ENCODE measurements at places on chromosomes 6 and 20. TPM values are rescaled to one million over a fixed set of nuclear protein-coding genes. Genes with fewer than 3 reads are reported as not detected.

Gene JAG1
- 42.0 TPM for total RNA-seq

Gene LHFPL5
- total RNA-seq, result not detected

Gene CTAGE9
- total RNA-seq, result not detected

Gene SEL1L2
- not detected for total RNA-seq

Gene SLC25A27
- 16.2 TPM for total RNA-seq

Gene NUP43
- total RNA-seq, result 71.8 TPM

Gene FGD2
- total RNA-seq, result 0.14 TPM

Gene TNF
- total RNA-seq, result not detected

Gene ABCC10
- total RNA-seq, result 16.7 TPM

Gene DUSP15
- 5.9 TPM for total RNA-seq

Gene TBCC
- total RNA-seq, result 45.0 TPM

DNA sequence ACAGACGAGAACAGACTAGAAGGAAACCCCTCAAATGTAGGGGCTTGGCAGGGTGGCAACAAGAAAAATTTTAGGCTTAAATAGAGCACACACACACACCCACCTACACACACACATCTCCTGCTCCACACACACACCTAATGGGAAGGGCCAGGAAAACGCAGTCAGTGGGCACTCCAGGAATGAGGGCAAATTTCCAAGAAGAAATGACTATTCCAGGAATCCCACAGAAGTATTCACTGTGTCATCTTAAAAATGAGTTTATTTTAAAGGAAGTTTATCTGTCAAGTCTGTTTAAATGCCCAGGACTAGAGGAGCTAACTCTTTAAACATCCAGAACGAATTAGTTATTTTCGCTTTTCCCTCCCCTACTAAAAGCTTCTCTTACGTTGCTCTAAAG is 13.0 kb downstream of the ALDH8A1 start:
- no peak for DNase-seq

DNA sequence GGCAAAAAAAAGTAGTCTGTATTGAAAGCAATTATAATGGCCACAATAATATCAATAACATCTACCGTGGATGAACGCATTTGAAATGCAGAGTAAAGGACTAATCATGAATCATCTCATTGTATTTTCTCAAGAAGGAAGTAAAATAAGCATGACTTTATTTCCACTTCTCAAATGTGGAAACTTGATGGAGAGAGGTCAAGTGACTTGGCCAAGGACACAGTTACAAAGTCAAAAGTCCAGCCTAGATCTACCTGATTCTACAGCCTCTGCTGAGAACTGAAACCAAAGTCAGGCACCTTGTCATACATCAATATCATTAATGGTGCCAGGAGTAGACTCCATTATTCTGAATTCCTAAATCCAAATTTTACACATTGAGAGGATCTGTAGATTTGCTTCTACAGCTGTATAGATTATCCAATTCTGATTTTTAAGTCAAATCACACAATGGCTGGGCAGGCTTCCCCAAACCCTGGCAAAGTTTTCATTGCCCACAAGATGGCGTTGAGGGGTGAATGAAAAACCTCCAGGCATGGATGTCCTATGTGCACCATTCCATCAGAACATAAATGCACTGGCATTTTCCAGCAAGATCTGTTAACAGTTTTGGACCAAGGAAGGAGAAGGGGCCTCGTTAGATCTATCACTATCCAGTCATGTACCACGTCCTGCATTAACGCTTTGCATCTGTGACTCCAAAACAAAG is 423.1 kb downstream of the MAFB start:
- DNase-seq, result peak; percentile 54

DNA sequence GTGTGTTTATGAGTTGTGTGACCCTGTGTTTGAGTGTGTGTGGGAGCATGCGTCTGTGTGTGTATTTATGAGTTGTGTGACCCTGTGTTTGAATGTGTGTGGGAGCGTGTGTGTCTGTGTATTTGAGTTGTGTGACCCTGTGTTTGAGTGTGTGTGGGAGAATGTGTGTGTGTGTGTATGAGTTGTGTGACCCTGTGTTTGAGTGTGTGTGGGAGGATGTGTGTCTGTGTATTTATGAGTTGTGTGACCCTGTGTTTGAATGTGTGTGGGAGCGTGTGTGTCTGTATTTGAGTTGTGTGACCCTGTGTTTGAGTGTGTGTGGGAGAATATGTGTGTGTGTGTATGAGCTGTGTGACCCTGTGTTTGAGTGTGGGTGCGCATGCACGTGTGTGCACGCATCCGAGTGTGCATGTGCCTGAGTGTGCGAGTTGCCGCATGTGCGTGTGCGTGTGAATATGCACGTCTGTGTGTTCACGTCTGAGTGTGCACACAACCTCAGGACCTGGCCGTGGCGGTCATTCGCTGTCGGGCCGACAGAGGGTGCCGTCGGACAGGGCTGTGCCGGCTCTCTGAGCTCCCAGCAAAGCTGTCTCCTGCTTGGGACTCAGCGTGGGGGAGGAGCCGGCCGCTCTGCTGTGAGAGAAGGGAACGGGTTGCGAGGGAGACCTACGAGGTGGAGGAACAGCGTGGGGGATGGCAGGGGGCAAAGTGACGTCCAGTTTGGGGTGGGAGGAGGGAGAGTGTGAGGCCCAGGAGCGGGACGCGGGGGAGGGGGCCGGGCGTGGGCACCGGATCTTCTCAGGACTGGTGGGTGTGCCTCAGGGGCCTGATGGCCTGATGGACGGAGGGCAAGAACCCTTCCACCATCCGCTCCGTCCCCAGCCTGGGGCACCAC is 19.7 kb downstream of the SLC17A9 start:
- DNase-seq, result peak; percentile 93

DNA sequence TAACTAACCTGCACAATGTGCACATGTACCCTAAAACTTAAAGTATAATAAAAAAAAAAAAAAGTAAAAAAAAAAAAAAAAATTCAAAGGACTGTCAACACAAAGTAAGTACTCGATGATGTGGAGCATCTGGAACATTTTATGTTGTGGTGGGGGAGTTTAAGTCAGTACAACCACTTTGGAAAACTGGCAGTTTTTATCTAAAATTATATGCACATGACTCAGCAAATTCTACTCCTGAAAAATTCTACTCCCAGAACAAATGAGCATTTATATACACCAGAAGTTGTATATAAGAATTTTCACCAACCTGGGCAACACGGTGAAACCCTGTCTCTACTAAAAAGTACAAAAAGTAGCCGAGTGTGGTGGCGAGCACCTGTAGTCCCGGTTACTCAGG is 36.9 kb upstream of the CCDC28A start:
- no peak for DNase-seq

GRCh38 chr20:23679133-23680092 is 9.4 kb downstream of the CST4 start:
- no peak for DNase-seq

DNA sequence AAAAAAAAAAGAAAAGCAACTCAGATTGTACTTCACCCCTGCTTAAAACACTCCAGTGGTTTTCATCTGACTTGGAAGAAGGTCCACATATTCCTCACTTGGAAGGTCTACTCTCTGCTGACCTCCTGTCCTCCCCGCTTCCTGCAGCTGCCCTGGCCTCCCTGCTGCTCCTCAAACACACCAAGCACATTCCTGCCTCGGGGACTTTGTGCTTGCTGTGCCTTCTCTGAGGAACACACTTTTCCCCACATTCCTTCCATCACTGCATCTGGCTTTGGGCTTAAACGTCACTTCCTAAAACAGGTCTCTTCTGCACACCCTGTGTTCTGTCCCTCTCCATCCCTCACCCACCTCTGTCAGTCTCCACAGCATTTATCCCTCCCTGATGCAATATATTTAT is 4.9 kb upstream of the PDYN start:
- DNase-seq, result peak; percentile 32

GRCh38 chr20:16520154-16520553 is 53.1 kb downstream of the KIF16B start:
- DNase-seq, result no peak

GRCh38 chr6:29905286-29905685 is 37.0 kb upstream of the HLA-A start:
- no peak for DNase-seq

DNA sequence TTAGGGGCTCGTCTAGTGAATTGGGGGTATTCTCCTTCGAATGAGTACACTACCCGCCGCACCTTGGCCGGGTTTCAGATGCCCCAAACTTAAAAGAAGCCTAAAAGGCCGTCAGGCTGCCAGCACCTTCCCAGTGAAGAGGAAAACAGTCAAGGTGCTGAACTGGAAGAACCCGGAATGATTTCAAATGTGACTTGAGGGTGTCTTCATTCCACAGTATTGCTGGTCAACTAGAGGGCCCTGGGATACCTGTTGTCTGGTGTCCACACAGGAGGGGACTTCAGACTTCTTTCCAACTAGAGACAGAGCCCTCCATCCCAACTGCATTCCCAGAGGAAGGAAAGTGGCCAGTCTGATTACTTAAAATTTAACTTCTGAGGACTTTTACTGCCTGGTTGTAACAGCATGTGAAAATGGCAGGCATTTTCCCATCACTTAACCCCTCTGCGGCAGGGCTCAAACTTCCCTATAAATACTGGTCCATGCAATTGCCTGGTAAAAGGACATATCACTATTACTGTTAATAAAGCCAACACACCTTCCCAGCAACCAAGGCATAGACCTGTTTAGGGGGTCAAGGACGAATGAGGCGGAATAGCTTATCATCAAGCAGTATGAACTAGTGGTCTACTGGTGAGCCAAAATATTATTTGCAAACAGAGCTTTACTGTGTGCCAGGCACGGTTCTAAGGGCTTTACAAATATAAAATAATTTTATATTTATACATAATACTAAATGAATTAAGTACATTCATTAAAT is 651 bp upstream of the SAMHD1 start:
- DNase-seq, result no peak

DNA sequence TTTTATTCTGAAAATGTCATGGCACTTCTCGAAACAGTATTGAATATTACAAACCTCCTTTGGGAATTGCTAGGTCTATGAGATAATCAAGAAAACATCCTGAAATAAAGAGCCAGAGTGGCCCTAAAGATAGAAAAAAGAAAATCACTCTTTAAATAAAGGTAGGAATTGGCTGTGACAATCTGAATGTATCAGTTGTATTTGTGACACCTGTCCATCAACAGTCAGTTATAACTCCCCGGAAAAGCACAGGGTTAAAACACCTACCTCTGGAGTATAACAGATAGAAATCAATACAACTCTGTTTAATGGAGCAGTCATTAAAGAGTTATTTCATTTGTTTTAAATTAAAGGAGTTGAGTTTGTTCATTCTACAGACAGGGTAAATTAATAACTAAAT is 21.2 kb downstream of the RNF24 start:
- DNase-seq, result no peak

DNA sequence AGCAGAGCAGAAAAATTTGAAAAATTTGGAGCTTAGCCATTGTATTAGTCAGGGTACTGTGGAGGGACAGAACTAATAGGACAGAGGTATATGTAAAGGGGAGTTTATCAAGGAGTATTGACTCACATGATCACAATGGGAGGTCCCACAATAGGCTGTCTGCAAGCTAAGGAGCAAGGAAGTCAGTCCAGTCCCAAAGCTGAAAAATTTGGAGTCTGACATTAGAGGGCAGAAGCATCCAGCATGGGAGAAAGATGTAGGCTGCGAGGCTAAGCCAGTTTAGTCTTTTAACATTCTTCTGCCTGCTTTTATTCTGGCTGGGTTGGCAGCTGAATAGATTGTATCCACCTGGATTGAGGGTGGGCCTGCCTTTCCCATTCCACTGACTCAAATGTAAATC is 82.0 kb downstream of the SMPDL3A start:
- no peak for DNase-seq

- no peak for DNase-seq
Observed at GRCh38 chr20:37358366-37359150, 12.6 kb downstream of the SRC start.

- DNase-seq, result no peak
Observed at GRCh38 chr6:165052561-165053480, 256.6 kb downstream of the C6orf118 start.

GRCh38 chr6:126724821-126725220 is 384.9 kb downstream of the CENPW start:
- DNase-seq, result no peak

DNA sequence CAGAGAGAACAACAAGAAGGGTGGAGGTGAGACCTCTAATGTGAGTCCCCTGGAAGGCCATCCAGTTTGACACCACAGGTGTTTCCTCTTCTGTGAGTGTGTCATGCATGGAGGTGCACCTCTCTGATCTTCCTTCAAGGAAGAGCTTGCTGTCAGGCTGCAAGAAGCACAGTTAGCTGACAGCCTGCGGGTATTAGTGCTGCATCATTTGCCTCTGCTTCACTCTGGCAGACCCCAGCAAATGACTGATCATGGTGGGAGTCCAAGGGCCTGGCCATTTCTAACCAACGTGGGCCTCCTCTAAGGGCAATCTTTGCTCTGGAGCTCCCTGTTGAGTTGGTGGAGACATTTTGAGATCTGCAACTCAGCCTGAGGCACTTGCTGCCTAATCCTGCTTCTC is 206.3 kb downstream of the EPHA7 start:
- DNase-seq, result no peak

GRCh38 chr6:3650959-3651697 is 100.4 kb downstream of the PXDC1 start:
- DNase-seq, result no peak

GRCh38 chr20:58342104-58342945 is 32.8 kb downstream of the RAB22A start:
- DNase-seq, result no peak

DNA sequence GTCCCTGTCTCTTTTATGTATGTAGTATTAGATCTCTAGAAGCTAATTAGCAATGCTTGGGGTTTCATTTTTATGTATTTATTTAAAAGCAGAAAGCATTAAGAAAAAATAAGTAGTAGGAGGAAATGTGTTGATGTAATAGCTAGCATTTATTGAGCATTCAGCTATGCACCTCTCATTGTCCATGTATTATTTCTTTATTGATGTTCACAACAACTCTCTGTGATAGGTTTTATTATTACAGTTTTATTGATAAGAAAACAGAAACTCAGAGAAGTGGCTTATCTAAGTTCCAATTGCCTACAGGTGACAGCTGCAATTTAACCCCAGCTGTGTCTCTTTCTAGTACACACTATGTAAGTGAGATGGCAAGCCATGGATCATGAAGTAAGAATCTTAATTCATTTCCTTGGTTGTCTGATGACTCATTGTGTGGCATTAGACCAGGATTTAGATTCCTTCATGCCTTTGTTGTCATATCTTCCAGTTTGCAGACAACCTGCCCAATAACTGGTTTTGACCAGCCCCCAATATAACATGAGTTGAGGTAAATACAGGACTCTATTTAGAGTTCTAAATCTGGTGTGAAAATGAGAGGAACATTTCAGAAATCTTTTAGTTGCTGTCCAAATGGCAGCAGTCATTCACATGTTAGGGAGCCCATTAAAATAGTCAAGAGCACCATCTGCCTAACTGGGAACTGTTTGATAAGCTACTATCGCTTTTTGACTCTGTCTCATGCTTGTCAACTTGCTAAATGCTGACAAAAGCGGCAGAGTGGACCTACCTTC is 170.8 kb upstream of the PHACTR1 start:
- DNase-seq, result no peak

- DNase-seq, result no peak
Observed at GRCh38 chr6:87661016-87661415, 41.0 kb downstream of the AKIRIN2 start.

DNA sequence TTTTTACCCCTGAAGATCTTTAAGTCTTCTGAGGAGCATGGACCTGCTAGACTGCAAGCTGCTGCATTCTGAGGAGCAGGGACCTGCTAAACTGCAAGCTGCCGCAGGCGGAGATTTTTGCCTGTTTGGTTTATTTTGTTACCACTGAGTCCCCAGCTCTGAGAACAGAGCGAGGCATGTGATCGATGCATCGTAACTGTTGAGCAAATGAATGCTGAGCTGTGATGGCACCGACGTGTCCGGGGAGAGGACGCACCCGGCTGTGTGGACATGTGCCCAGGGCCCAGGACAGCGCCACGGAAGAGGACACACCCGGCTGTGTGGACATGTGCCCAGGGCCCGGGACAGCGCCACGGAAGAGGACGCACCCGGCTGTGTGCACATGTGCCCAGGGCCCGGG is 24.2 kb downstream of the DNAJC5 start:
- no peak for DNase-seq
